Inflammatory macrophage treated with lipopolysaccharide for 1 hour (primary cell): ENCODE measurements at places on chromosomes 3 and 15.

- no peak for DNase-seq
Measured at GRCh38 chr3:116440196-116440595, 5.1 kb downstream of the LSAMP start.

- DNase-seq = peak; percentile 96
Measured at GRCh38 chr3:46089237-46090011, 62.1 kb upstream of the XCR1 start.

GRCh38 chr3:136070334-136070733, 104.8 kb downstream of the PPP2R3A start:
- no peak for DNase-seq

DNA sequence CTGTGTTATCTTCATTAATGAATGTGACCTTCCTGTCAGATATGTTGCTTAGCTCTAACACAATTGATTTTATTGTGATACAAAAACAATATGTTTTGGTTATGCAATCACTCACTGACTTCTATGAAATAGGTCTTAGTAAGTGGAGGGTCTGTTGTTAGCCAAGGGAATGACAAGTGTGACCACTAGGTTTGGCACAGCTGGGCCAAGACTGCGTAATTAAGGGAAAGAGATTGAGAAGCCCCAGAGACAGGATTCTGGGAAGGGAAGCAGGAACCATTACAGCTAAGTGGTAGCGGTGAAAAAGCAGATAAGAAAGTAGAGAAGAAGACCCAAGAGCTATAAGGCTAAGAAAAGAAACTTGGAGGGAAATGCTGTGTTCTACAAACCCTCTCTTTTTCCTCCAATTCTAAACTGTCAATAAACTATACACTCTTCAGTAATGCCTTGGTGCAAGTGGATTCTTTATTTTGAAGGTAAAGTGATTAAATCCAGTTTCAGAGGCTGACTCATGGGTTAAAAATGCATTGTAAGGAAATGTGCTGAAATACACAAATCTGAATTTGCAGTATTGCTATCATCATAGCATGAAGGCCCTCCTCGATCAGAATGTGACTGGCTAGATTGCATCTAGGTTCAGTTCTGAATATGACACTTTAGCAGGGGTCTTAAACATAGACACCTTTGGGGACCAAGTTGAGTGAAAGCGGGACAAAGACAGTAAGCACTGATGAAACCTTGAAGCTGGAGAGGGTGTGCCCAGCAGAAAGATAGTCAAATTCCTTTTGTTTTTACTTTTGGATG, 26.1 kb downstream of the KCNMB2 start:
- DNase-seq = no peak

- no peak for DNase-seq
Measured at GRCh38 chr3:24479816-24480215, 14.8 kb downstream of the THRB start.

DNA sequence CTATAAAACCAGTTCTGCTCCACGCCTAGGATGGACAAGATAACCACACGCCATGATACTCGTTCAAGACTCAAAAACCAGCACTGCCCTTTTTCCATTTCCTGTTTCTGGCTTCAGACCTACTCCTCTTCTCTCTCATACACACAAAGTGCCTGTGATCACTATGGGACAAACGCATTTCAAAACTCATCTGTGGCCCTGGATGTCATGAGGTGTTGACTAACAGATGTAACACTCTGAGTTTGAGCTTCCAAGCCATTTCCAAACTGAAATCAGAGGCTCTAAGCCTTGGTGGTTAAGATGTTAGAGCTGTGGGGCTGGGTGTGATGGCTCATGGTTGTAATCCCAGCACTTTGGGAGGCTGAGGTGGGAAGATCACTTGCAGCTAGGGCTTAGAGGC, 55.7 kb upstream of the LMOD3 start:
- DNase-seq = no peak

GRCh38 chr15:78949461-78949860, 4.6 kb upstream of the CTSH start:
- DNase-seq = no peak

DNA sequence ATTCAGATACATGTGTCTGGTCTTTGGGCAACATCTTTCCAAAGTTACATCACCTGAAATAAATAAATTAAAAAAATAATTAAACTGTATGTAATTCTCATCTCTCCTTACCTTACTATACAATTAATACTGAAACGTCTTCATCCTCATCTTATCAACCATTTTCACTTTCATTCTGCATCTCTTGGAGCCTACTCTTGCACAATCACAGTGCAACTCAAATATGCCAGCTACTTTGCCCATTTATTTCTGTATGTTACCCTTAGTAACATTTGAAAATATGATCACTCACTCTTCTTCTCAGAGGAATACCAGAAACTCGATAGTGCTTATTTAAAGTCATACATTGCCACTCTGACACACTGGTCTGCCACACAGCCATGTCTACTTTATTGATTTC, 1357.1 kb upstream of the CADM2 start:
- DNase-seq = no peak

- no peak for DNase-seq
Measured at GRCh38 chr3:104523136-104523535, 843.6 kb upstream of the ALCAM start.

DNA sequence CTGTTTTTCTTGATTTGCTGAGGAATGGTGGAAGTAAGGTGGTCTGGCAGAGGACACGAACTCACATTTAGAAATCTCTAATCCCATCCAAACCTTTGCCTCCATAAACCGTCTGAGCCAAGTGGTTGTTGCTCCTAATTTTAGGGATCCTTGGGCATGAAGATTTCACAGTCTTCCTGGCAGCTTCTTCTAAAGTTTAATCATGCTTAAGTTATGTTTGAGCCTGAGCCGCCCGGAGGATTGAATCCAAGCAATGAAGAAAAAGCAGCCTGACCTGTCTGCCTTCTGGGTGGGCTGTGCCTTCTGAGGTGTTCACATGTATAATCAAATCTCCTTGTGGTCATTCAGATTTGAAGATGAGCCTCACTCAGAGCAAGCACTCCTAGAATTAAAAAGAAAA, 249.0 kb downstream of the CD47 start:
- DNase-seq = no peak

GRCh38 chr3:169146179-169146665, 517.3 kb downstream of the MECOM start:
- peak; percentile 14 for DNase-seq

GRCh38 chr3:88617283-88617682, 467.5 kb downstream of the C3orf38 start:
- no peak for DNase-seq

DNA sequence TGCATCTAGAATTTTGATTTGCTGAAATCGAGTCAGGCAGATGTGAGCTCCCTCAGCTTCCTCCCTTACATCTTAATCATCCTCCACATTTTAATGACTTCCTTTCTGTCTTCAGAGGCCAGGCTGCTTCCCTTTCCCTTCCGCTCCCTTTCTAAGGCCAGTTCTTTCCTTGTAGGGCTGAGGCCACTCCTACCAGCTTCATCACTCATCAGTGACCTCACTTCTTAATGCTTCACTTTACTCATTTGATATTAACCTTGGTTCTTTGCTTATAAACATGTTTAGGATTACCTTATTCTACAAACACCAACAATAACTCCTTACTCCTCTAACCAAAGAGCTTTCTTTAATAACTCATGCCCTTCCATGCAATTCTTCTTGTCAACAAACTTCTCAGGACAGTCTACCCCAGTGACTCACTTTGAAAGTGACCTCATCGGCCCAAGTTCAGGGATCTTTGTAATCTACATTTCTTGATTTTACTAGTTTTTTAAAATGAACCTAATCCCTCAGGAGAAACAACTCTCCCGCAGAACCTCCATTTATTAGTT, 23.9 kb downstream of the ILDR1 start:
- peak; percentile 84 for DNase-seq

- no peak for DNase-seq
Measured at GRCh38 chr3:127566833-127567232, 23.7 kb downstream of the TPRA1 start.

GRCh38 chr3:49133226-49133951, 539 bp upstream of the LAMB2 start:
- peak; percentile 59 for DNase-seq

GRCh38 chr3:158743664-158744566, 11.7 kb upstream of the RARRES1 start:
- DNase-seq = no peak

- no peak for DNase-seq
Measured at GRCh38 chr15:65275728-65276126, 11.0 kb downstream of the PARP16 start.

DNA sequence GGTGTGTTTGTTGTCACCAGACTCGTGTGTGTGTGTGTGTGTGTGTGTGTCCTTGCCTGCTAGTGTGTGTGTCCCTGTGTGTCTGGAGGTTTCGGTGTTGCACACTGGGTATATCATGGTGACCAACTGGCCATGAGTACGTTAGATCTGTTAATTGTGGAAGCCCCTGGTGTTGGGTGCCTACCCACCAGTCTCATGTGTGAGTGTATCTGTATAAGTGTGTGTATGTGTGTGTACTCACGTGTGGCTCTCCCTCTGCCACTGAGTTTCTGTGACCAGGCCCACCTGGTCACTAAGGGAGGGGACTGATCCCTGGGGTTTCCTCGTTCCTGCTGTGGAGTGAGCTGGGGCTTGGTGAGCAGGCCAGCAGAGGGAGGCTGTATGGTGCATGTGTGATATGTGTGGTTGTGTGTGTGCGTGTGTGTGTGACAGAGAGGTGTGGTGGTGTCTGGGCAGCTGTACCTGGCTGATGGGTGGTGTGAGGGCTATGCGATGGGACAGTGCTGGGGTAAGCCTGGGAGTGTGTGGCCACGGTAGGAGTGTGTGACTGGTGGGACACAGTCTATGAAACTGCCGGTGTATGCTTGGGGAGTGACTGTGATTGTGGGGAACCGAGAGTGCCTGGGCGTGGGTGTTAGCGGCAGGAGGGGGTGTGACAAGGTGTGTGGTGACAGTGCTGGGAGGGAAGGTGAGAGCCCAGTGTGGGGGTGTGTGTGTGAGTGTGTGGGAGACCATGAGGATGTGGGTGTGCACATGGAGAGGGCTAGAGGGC, 1.8 kb downstream of the PRKCD start:
- no peak for DNase-seq

- no peak for DNase-seq
Measured at GRCh38 chr15:27747997-27748396, 351.1 kb downstream of the OCA2 start.

- no peak for DNase-seq
Measured at GRCh38 chr15:57215326-57215725, 161.0 kb upstream of the CGNL1 start.

DNA sequence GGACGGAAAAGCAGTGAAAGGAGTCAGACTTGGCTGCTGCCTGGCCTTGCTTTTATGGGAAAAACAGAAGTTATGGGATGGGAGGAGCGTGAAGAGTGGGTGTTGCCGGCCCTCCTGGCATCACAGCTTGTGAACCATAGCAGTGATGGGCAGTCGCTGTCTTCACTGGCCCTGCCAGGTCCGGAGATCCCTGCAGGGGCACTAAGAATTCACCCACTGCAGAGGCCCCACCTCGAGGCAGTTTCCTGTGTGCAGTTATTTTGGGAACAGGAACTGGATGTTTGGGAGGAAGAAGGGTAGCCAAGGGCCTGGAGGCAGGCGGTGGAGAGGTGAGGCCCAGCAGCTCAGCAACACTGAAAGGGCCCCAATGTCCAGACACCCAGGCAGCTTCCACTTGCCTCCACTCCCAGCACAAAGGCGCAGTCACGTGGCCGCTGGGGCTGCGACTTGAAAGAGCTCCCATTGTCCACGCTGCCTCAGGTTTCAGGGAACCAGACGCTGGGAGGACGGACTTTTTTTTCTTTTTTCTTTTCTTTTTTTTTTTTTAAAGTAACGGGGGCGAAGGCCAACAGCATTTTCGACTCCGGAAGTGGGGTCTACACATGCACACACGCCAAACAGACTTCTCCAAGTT, 255.6 kb downstream of the ZNF621 start:
- DNase-seq = no peak

DNA sequence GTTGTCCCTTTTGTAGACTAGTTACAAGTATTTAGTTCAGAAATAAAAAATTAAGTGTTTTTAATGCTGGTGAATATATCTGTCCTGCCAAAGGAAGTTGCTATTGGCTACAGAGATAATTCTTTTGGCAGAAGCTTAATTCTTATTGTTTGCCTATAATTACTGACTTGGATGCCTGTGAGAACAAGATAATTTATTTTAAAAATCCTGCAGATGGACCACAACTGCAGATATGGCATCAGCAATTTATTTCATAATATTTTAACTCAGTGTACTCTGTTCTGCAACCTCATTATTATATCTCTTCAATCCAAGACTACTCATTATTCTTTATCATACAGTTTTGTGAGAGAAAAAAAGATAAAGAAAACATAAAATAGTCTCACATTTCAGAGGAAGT, 789.8 kb downstream of the NAALADL2 start:
- DNase-seq = no peak

DNA sequence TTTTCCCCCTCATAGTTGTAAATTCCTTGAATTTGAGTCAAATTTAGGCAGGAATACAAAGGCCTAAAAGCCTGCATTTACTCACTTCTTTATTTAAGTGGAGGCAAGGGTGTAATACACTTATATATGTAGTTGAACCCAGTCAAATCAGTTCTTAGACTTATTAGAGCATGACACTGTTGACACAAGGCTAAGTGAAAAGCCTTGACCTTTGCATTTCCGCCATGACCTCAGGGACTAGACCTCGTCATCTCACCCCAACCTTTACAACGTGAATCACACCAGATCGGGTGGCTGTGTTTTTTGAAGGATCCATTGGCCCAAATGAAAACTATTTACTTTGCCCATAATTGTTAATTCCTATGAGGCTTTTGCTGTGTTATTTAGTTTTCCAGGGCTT, 774.4 kb downstream of the ROBO1 start:
- no peak for DNase-seq

DNA sequence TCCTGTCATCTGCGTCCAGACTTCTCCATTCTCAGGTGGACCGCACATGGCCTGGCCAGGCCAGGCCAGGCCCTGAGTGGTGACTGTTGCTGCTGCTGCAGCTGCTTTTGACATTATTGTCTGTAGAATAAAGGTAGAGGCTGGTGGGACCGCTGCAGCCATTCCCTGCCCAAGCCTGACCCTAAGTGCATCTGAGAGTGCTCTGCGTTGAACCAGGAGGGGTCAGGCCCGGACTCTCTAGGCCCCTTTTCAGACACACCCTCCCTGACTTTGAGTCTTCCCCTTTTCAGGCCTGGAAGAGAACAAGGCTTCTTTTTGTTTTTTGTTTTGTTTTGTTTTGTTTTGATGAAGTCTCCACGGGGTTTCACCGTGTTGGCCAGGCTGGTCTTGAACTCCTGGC, 54.6 kb upstream of the FLNB start:
- DNase-seq = peak; percentile 27

- DNase-seq = no peak
Measured at GRCh38 chr3:60758171-60758570, 493.1 kb downstream of the FHIT start.

DNA sequence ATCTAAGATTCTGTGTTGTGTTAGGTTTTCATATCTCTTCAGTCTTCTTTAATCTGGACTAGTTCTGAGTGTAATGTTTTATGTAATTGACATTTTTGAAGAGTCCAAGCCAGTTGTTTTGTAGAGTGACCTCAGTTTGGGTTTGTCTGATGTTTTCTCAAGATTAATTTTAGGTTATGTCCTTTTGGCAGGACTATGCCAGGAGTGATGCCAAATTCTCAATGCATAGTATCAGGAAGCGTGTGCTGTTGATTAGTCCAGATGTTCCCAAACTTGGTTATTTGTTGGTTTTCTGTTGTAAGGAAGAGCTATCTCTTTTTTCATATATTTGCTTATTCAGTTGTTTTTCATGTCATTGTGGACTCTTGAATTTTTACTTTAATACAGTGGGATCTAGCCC, 32.6 kb downstream of the NMD3 start:
- no peak for DNase-seq

- DNase-seq = no peak
Measured at GRCh38 chr3:129085165-129085715, 24.7 kb downstream of the GP9 start.
